ENCODE measurements at places on chromosomes 6 and 20.
A peak's percentile ranks its signal among the peaks of the same experiment; 100 is the strongest.

DNA sequence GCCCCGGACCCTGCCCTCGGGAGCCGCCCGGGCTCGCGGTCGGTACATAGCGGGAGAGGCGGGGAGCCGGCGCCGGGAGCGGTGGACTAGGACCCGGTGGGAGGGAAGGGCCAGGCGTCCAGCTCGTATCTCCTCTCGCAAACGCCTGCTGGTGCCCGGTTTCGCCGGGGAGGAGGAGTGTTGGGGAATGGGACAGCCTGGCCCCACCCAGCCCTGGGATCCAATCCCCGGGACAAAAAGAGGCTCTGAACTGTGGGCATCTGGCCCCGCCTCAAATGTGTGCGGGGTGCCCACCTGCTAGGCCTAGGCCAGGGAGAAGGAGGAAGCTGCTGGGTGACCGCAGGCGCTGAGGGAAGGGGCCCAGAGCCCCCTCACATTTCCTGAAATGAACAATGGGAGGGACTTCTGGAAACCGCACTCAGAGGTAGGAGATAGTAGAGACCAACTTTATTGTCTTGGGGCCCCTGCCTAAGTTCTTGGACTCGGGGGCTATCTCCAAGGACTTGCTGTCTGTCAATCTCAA is at the start of gene KCNK17:
KCNK17 (minus strand) TSS at position 147 of the 523 bp plus-strand sequence; CDS start at position 48, 99 bp downstream.
- DNase-seq: no peak

GRCh38 chr6:13038741-13039190 is 289.6 kb downstream of the TBC1D7 start:
- no peak for DNase-seq

GRCh38 chr20:41095110-41095969 is 42.0 kb upstream of the PLCG1 start:
- no peak for DNase-seq

DNA sequence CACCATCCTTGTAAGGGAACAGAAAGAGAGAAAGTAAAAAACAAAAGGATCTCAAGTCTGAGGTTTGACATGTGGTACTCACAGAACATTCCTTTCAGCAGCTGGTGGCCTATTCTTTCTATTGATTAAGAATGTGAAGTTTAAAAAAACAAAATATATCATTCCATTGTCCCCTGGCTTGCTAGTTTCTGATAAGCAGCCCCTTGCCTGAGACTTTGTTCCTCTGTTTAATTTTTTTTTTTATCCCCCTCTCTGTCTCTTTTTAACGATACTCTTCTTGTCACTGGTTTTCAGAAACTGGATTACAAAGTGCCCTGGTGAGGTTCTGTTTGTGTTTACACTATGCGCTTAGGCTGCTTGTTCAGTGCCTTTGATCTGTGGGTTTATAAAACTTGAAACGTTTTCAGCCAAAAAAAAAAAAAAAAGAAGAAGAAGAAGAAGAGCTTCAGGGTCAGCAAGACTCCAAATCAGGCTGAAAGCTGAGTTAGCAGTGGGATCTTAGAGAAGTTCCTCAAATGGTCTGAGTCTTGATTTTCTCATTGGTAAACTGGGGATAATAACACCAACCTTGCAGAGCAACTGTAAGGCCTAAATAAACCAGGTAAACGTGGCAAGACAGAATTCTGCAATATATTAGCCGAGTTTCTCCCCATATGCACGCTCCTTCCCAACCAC is 45.1 kb upstream of the SLC22A23 start:
- DNase-seq: no peak

- DNase-seq: no peak
Measured at GRCh38 chr6:167996424-167997199, 859 bp upstream of the KIF25 start.

- no peak for DNase-seq
Measured at GRCh38 chr6:138007014-138007472, 100.2 kb downstream of the PERP start.

GRCh38 chr6:24910961-24911725 is 24.6 kb downstream of the RIPOR2 start:
- peak; percentile 29 for DNase-seq

DNA sequence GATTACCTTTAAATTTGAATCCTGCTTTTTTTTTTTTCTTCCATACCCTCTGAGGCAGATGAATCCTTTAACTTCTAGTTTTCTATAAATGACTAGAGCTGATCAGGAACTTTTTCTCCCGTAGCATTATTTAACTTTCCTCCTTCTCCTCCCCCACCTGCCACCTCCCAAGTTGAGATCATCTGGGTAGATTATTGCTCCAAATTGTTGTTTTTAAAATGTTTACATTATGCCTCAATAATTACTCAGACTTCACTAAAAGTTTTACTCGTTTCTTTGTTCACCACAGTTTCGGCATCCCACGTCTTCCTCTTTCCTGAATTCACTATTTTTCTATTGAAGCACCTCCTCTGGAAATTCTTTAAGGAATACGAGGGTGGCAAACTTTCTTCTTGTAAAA is 16.6 kb upstream of the SCUBE3 start:
- DNase-seq: no peak

DNA sequence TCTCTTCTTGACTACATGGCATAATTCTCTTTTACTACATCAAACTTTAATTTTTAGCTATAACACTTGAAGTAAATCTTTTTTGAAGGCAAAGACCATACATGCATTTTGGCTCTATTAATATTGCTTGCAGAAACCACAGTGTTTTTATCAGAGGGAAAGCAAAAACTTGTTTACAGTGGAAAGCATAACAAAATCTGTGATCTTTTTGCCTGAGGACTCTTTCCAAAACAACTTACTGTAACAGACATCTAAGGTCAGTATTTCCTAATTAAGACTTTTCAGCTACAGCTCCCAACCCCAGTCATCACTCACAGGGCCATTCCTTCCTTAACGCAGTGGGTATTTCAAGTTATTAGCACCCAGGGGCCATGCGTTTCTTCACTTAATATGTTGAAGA is 274.7 kb downstream of the CDKAL1 start:
- DNase-seq: no peak

- no peak for DNase-seq
Measured at GRCh38 chr20:24493181-24493580, 23.8 kb downstream of the SYNDIG1 start.

DNA sequence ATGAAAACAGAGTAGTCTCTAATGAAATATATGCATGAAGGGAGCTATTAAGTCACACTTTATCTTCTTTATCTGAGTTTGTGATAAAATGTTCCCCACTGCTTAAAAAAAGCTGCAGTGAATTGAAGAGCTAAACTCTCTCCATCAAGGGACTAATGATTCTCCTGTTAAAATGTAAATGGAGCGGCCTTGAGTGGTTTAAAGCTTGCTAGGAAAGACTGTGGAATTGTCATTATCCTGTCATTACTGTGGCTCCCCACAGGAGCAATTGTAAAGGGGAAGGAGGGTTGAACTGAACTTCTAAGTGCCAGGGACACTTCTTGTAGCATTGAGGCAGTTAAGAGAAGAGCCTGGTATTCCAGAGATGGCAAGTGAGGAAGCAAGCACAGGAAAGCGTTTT is 17.3 kb upstream of the CNR1 start:
- DNase-seq: no peak

GRCh38 chr6:85675030-85675819 is 32.5 kb upstream of the SYNCRIP start:
- no peak for DNase-seq

DNA sequence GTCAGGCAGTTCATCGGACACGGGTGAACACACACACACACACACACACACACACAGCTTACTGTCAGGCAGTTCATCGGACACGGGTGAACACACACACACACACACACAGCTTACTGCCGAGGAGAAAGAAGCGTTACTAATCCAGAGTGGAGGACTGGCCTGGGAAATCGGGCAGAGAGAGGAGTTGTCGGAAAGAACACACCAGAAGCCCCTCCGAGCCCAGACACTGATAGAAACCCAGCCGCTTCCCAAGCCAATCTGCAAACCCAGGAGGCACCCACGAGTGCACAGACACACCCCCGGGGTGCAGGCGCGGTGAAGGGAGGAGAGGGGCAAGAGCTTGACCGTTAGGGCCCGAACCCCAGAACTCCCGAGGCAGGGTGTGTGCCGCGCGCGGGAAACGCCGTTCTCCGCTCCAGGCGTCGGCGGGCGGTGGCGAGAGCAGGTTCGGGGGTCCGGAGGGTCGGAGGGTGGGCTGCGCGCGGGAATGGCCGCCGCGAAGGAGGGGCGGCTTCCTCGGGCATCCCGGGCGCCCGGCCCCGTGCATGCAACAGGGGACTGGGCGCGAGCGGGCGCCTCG is 636 bp downstream of the ELOVL2 start:
- DNase-seq: no peak

- DNase-seq: no peak
Measured at GRCh38 chr6:104638841-104639290, 220.9 kb downstream of the HACE1 start.

DNA sequence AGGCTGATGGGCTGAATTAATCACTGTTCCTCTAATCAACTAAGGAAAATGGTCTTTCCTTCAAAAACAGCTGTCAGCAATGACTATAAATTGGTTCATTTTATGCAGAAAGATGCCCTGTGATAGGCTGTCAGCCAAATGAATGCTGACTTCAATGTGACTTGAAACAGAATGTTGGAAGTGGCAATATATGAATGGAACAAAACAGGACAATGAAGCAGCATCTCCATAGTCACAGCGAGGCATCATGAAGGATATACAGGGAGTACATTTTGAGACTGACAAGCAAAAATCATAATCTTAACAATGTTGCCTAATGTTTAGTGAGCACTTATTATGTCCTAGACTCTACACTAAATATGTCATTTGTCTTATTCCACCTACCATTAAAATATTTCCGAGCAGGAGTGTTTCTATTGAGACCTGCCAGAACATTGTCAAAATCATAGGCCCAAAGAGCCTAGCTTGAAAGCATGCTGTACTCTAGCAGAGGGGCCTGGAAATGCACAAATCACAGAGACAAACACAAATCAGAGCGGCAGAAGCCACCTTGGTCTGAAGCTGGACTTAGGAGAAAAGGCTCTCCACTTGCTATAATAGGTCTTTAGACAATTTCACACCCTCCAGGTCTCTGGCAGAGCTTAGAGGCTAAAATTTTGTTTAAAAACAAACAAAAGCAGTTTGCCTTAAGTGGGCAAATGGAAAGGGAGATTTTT is 63.3 kb downstream of the FAM50B start:
- DNase-seq: no peak

- no peak for DNase-seq
Measured at GRCh38 chr20:53872561-53873229, 197.7 kb downstream of the BCAS1 start.

DNA sequence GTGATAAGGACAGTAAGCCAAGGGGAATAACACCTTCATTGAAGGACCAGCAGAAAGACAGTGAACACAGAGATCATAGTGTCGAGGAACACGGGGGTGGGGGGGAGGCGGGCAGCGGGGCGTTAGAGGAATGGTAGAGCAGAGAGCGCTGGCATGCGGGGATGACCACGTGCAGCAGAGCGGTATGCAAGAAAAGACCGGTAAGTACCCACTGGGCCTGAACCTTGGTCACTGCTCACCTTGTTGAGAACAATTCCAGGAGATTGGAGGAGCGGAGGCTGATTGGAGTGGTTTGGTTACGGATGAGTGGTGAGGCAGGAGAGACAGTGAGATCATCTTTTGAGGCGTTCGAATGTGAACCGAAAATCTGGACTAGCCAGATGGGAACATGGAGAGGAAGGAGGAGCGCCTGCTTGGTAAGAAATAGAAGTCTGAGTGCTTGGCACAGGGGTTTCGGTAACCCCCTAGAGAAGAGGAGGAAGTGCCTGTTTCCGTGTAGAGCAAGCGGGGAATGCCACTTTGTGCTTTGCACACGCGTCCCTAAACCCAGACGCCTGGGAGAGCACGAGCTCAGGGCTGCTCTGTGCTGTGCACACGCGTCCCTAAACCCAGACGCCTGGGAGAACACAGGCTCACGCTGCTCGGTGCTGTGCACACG is 70.0 kb downstream of the FAM120B start:
- DNase-seq: no peak

DNA sequence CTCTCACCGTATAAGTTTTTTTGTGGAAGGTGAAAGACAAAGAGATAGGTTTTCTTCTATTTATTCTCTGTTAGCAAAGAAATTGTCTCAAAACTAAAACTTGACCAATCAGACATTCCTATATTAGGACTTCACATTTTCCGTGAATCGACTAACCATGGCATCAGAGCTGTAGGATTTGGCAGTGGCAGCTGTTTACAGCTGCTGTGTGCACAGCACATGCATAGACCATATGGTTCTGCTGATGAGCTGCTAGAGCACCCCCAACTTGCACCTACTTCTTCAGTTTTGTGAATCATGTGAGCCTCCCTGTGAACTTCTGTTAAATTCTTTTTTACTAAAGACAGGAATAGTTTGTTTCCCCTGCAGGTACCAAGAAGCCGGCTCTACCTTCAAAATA is 157.9 kb downstream of the RFX6 start:
- no peak for DNase-seq
